ENCODE measurements at places on chromosomes 16 and 17.

- no peak for DNase-seq
Observed at GRCh38 chr16:70793851-70794502, 7.0 kb downstream of the VAC14 start.

GRCh38 chr16:49350265-49351095, 23.1 kb upstream of the C16orf78 start:
- DNase-seq, result peak; percentile 18

DNA sequence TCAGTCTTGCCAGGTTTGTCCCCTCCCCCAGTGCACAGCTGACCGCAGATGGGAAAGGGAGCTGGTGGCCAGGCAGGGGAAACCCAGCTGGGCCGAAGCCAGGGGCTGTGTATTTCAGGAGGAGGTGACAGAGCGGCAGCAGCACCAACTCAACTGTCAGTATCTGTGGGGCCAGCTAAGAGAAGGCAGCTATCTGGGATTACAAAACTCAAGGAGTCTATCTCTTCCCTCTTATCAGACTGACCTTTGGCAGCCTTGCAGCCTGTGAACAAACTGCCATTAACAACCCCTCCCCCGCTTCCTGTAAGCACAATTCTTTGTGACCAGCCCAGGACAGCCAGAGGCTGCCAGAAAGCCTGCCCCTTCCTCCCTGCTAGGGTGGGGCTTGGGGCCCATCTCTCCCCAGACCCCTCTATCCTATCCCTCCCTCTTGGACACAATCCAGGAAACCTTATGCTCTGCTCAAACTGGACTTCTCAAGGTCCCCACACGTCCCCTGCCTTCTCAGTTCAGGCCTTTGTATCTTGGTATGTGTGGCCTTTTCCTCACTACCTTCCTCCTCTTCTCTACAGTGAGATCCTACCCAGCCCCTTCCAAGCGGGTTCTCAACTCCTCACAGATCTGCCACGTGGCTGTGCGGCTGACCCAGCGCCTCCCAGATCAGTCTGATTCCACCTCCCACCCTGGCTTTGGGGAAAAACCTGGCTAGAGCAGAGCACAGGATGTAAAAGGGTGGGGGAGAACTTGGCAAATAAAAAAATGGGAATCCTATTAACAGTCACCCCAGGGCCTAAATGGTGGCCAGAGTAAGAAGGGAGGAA, 10.5 kb downstream of the ST3GAL2 start:
- DNase-seq, result no peak

- no peak for DNase-seq
Observed at GRCh38 chr17:18236494-18236893, 11.1 kb downstream of the LLGL1 start.

- no peak for DNase-seq
Observed at GRCh38 chr16:30474074-30474452, 1.5 kb downstream of the ITGAL start.

GRCh38 chr16:11079652-11080187, 135.4 kb downstream of the CLEC16A start:
- no peak for DNase-seq

- DNase-seq, result no peak
Observed at GRCh38 chr17:40734018-40734417, 21.1 kb downstream of the KRT25 start.

- no peak for DNase-seq
Observed at GRCh38 chr16:54142787-54143186, 143.8 kb downstream of the IRX3 start.

DNA sequence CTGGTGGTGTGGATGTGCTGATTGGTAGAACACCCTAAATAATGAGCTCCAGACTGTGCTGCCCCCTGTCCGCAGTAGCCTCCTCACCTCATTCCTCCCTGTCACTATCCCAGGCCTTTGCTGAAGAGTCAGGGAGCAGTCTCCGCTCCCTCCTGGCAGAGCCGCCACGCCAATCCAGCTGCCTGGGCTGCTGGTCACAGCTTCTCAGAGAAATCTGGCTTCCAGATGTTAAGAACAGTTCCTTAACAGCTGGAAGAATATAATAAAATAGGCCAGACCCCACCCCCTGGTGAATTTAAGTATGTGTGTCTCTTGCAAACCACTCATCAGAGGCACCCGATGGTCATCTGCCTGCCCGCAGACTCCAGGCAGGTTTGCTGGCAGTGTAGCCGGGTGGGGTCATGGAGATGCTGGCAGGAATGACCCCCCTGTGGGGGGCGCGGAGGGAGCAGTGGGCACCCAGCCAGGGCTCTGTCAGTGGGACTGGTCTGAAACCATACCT, 161.0 kb downstream of the CCDC182 start:
- DNase-seq, result no peak

DNA sequence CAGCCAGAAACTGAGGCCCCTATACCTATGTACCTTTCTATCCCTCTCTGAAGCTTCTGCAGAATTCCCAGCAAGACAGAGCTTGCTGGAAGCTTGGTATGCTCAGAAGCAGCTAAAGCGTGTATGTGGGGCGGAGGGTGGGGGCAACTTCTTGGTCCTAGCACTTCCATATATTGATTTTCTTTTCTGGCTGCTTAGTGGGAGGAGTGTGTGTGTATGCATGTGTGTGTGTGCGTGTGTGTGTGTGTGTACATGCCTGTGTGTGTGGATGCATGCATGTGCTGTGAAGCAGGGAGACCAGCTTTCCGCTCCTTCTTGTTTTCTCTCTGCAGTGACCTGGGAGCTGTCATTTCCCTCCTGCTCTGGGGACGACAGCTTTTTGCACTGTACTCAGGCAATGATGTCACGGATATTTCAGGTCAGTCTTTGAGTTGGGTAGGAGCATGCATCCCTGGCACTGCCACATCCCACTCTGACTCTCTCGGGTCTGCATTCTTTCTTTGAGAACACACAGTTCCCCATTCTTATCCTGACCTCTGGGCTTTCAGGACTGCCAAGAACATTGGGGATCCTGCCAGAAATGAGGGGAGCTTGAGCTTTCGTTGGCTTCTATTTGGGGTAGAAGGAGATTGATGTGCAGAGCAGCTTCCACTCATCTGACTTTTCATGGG, 10.7 kb downstream of the HPR start:
- no peak for DNase-seq

DNA sequence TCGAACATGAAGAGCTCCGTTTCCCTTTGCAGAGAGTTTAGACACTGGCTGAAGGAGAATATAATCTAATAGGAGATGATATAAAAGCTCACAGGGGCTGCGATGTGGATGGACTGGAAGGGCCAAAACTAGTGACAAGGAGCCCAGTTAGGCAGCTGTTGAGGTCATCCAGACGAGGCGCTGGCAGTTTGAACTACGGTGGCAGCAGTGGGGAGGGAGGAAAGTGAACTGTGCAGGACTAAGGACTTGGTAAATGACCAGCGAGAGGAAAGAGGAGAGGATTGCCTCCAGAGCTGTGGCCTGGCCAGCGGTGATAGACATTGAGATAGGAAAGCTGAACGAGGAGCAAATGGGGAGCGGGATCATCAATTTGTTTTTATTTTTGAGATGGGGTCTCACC, 14.6 kb upstream of the YWHAE start:
- no peak for DNase-seq

GRCh38 chr17:14323522-14323981, 22.7 kb downstream of the HS3ST3B1 start:
- no peak for DNase-seq

DNA sequence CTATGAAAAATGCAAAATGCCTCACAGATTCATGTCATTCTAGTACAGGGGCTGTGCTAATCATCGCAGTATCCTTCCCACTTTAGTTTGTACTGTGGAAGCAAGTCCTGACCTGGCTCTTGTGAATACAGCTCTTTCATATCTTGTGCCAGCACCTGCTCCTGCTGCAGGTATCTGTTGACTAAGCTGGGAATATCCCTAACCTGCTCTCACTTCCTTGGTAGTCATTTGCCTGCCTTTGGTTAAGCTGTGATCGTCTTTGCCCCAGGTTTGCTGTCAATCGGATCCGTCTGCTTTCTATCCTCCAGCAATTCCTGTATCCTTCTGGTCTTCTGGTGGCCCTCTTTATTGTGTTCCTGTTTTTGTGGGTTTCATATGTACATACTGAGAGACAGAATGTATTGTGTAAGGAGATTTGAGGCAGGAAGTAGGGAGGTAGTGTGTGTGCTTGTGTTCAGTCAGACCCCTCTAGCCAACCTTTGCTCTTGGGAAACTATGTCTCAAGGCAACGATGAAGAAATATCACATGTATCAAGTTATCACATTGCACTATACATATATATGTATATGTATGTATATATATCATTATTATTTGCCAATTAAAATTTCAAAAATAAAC, 7.7 kb upstream of the GINS3 start:
- DNase-seq, result no peak

- DNase-seq, result no peak
Observed at GRCh38 chr17:43363181-43363925, 35.4 kb upstream of the ARL4D start.

DNA sequence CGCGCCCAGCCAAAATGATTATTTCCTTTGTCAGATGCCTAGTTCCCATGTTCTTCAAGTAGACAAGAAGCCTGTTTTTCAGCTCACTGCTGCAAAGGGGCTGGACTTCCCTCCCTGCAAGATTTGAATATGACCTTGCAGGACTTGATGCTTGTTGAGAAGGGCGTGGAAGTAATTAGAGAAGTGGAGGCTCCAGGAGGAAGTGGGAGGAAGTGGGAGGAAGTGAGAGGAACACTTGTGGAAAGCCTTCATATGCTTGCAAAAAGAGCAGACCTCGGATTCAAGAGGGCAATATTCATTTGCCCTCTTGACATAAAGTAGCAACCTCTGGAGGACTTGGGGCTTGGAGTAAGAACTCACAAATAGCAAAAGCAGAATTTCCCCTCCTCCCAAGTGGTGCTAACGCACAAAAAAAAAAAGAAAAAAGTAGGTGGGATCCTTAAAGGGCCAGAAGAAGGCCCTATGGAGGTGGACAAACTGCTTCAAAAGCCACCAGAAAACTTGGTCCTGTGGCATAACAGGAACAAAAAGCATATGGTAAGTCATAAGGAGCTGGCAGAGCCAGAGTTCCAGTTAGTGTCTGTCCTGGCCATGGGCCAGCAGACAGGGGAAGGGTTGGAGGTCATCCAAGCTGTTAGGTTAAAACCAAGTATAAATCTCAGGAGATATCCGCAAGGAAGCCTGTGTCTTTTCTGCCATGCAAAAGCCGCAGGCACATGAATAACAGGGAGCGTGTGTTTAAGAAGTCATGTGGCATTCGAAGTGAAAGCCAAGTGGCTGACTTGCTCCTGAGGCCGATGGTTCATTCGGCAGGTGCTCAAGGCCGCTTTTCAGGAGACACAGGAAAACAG, 20.6 kb upstream of the PRKAR1A start:
- no peak for DNase-seq

GRCh38 chr17:57016764-57017116, 38.8 kb downstream of the SCPEP1 start:
- DNase-seq, result no peak

GRCh38 chr17:68455901-68456338, 1.4 kb downstream of the WIPI1 start:
- DNase-seq, result peak; percentile 37

GRCh38 chr16:88931936-88932335, 45.1 kb downstream of the CBFA2T3 start:
- no peak for DNase-seq

- no peak for DNase-seq
Observed at GRCh38 chr16:27238016-27238587, 30.5 kb downstream of the NSMCE1 start.

DNA sequence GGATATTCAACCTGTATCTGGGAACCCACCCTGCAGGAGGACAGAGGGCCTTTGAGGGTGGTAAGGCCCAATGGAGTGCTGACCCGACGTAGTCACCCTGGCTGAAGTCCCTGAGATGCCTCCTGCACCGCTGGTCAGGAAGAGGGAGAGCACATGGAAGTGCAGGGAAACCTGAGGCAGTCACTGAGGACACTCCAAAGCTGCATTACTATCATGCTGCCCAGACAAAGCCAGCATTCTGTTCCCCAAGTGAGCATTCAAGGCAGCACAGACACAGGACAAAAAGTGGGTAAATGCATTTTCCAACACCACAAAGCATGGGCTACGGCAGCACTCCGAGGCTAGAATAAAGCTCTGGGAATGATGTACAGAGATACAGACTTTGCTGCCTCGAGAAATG, 46.8 kb upstream of the BCAR1 start:
- DNase-seq, result no peak

- DNase-seq, result no peak
Observed at GRCh38 chr17:70190959-70191805, 21.9 kb downstream of the KCNJ2 start.

DNA sequence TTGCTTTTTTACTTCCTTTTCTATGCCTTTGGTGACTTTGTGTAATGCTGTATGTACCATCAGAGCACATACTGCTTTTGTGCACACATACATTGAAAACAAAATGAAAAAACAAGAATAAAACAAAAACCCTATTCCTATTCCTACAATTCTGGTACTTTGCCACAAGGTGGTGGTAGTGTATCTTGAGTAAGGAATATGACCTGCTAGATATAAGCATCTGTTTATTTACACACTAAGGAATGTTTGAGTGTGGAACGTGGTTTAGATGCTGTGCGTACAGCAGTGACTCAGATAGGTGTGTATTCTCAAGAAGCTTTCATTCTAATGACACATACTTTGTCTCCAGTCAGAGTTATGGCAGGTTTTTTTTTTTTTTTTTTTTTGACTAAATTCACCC, 606.2 kb downstream of the WWOX start:
- peak; percentile 13 for DNase-seq

DNA sequence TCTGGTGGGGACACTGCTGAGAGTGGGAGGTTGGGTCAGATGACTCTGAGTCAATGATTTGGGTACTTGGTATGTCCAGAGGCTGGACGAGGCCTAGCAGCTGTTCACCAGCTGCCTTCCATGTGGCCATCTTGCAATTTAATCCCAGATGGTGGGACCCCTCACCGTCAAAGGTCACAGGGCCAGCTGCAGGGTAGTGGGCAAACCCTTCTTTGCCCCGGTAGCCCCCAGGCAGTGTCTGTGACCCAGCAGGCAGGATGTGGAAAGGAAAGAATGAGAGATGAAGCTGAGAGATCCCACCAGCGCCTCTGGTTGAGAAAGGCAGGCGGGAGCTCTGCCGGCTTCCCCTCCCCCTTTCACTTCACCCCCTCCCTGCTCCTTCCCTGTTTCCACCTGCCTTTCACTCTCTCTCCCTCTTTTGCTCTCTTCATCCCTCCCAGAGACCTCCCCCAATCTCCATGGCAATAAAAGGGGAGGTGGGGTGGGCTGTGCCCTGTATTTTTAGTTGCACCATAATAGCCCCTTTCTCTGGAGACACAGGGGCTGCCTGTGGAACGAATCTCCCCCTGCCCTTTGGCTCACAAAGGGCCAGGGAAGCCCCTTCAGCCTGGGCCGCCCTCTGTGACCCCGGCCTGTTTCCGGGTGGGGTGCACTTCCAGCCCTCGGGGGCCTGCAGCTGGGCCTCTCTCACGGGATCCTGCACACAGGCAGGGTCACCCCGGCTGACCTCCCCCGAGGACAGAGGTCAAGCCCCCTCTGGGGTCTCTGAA, 20.2 kb downstream of the CDK5RAP3 start:
- no peak for DNase-seq

GRCh38 chr17:20315821-20316220, 151.5 kb downstream of the LGALS9B start:
- no peak for DNase-seq

DNA sequence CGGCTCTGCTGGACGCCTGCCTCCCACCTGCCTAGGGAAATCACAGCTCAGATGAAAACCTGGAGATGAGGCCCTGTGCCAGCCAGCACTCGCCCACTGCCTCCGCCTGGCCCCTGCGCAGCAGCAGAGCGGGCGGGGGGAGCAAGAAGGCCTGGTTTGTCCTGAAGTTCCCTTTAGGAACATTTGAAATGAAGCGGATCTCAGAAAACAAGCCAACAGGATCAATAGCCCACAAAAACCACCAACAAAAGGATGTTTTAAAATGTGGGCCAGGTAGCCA, 48.0 kb downstream of the RBFOX3 start:
- no peak for DNase-seq

Data from CD4-positive, alpha-beta T cell (primary cell).